Glutamatergic neuron (in vitro differentiated cells): ENCODE measurements at places on chromosomes 7 and 10.
A peak's percentile ranks its signal among the peaks of the same experiment; 100 is the strongest.

- DNase-seq, result no peak
These were observed 38.3 kb upstream of the PDCD4 start for GRCh38 chr10:110833234-110833940.

DNA sequence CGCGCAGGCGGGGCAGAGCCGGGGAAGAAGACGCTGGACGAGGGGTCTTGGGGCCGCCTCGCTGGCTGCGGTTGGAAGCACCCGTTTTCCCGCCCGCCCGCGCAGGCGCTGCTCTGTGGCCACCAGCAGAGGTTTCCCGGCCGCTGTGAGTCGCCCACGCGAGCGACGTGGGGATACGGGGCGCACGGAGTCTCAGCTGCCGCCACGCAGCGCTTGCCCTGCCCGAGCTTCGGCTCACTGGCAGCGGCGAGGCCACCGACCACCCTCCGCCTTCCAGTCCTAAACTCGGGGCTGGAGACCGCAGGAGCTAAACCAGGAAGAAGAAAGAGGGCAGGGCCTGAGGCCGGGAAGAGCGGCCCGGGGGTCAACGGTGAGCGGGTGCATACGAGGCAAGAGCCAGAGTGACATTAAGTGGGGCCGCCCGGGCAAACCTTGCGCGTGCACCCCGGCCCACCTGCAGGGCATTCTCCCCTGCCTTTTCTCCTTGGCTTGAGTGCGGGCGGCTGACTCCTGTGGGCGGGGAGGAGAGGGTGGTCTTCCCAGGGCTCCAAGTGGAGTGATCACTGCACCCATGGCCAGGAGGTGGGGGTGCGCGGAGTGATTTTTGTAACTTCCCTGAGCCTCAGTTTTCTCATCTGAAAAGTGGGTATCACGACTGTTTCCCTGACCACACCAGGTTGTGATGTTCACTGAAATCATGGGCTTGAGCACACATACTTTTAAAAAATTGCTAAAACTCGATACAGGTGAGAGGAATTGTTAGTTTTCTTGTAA is 7.1 kb upstream of the EMX2 start:
- DNase-seq, result no peak

GRCh38 chr10:69375307-69376151 is 41.2 kb downstream of the TACR2 start:
- DNase-seq, result no peak

DNA sequence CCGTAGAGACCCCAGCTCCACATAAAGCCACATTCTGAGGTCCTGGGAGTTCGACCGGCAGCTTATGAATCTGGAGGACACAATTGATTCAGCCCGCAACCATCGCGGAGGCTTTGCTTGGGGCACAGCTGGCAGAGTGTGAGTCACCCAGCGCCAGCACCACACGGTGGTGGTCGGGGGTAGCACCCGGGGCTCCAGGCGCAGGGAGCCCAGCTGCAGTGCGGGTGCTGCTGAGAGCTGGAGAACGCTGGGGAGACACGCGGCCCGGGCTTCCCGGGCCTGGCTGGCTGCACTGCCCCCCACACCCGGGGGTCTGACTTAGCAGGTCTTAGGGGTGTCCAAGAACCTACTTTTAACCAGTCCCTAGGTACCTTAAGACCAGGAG is 87.9 kb downstream of the PAXIP1 start:
- DNase-seq, result peak; percentile 32

DNA sequence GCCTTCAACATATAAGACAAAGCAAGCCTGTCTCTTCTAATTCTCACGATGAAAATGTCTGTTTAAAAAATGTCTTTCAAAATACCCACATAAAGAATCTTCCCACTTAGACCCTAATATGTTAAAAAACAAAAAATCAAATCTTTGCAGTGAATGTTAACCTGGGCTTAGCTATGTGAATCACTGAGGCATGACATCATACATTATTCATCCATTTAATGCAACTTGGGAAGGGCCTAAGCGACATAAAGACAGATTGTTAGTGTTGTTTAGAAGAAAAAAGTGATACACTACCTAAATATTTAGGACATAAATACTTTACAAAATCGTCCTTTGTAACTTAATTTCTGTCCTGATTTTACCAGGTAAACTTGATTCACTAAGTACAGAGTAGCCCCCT is 648.5 kb upstream of the NRP1 start:
- no peak for DNase-seq

GRCh38 chr7:135160098-135160857 is 10.2 kb downstream of the CYREN start:
- DNase-seq, result no peak
